ENCODE measurements at places on chromosomes 16 and 17.

DNA sequence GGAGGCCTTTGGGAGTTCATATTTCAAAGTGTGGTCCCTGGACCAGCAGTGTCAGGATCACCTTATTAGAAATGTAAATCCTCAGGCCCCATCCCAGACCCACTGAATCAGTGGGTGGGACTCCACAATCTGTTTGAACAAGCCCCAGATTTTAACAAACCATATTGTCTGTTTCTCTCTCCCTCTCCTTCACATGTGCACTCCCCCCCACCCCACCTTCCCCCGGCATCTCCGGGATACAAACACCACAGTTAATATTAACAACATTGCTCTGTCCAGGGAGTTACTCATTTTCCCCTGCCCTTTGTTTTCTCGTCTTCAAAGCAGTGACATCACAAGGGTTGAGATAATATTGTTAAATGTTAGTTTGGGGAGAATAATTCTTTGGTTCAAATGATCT lies 127.3 kb downstream of the KATNIP start:
- no peak for DNase-seq

DNA sequence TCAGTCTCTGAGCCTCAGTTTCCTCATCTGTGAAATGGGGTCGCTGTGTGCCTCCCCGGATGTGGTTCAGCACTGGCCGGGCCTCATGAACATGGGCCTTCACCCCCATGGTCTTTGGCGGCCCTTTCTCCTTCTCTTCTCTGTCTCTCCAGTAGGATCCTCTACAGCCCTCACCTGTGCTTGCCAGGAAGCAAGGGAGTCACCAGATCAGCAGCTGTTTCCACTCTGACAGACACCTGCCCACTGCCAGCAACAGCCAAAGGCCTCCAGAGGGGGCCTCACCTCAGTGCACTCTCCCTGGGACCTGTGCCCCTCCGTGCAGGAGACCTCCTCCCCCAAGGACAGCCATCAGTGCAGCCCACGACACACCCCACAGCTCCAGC lies 89.4 kb downstream of the C16orf78 start:
- no peak for DNase-seq

DNA sequence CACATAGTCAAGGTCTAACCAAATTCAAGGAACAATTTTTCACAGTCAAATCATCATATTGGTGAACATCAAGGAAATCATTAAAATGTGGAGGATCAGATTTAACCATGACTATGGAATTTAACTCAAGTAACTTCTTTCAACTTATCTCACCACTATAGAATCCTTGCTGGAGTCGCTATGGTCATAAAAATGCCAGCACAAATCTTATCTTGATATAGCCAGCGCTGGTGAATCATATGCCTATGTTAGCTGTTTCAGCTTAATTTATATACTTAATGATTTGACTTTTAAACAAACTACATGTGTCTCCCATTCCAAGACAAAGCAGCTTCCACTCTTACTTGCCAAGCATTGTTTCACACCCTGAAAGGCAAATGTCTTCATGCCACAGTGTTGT lies 416.4 kb downstream of the CDH11 start:
- no peak for DNase-seq

- no peak for DNase-seq
These were observed 40.4 kb downstream of the AATF start for GRCh38 chr17:36989173-36989572.

- no peak for DNase-seq
These were observed 268.0 kb upstream of the IRX3 start for GRCh38 chr16:54554581-54554980.

- no peak for DNase-seq
These were observed 91.8 kb upstream of the TMEM132E start for GRCh38 chr17:34487626-34488025.

DNA sequence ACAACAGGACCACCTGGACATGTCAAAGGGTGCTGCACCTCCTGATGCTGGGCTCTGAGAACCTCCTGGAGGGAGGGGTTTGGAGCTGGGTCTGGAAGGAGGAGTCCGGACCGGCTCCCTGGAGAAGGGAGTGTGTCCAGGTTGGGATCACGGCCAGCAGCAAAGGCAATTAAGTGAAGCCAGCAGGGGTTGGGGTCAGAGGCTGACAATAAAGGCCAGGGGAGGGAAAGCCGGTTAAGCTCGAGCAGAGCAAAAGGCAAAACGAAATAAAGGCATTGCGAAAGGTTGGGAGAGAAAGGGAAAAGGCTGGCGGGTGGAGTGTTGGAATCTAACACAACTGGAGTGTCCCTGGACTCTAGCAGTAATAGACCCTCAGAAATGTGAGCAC lies 992 bp upstream of the CACNG4 start:
- DNase-seq = no peak

- no peak for DNase-seq
These were observed 11.3 kb downstream of the CDK3 start for GRCh38 chr17:76011951-76012350.

DNA sequence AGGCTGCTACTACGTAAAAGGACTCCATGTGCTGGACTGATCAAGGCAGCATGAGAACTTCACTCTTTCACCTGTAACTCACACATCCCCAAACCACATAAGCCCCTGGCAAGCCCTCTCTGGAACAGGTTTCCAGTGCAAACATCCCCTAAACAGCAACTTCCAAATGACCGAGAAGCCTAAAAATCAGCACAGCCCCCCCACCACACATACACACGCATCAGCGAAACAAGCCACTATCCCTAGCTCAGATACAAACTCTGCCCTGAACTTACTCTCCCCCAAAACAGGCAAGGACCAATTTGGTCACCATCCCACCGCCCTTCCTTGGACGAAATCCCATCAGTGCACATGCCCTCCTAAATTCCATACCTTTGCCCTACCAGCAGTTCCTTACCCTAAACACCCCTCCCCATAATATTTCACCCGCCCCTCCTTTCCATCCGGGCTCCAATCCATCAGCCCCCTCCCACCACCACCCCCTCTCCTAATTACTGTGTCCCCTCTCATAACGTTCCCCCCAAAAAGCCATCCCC lies 735 bp downstream of the LSM12 start:
- DNase-seq = no peak

DNA sequence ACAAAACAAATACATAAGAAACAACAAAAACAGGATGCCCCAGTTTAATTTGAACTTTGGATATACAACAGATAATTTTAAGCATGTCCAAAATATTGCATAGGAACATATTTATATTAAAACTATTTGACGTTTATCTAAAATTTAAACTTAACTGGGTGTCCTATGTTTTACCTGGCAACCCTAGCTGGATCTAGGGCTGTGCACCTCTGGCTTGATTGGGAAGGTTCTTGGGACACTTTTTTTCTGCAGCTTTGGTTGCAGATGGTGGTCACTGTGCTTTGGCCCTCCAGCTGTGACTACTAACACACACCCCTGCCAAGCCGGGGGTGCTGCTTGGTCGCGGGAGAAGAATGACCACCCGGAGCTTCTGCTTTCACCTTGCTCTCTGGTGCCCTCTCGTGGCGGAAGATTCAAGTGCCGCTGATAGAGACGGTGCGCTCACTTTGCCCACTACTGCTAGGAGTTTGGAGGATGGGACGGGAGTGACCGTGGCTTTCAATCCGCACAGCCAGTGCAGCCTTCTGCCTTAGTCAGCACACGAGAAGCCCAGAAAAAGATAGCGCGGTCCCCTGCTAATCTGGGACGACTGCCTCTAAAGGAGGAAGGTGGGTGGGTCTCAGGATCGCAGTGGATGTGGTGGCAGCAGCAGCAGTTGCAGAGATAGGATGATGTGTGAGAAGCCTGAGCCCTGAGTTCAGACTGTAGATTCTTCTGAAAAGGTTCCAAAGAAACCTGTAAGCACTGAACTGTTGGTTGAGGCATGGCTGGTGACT lies 6.7 kb downstream of the SPACA3 start:
- peak; percentile 40 for DNase-seq

GRCh38 chr16:51458356-51459140 lies 307.5 kb upstream of the SALL1 start:
- no peak for DNase-seq

- no peak for DNase-seq
These were observed 76.3 kb upstream of the KIFC3 start for GRCh38 chr16:57878586-57878985.

GRCh38 chr17:79930877-79931816 lies 91.9 kb upstream of the CBX4 start:
- DNase-seq = no peak

DNA sequence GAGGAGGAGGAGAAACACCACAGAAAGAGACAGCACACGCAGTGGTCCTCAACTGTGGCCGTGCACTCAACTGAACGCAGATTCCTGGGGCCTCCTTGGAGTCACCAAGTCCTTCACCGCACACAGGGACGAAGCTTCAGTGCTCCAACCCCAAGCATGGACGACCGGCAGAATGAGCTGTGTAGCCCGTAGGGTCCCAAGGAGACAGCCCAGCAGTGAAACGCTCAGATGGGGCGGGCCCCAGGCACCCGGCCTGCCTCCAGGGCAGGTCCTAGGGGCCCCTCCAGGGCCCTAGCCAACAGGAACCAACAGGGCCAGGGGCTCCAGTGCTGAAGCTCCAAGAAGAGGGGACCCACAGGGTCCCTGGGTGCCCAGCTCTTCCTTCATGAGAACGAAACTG lies 13.2 kb downstream of the RAB40B start:
- DNase-seq = no peak

- no peak for DNase-seq
These were observed 38.7 kb downstream of the ABCC6 start for GRCh38 chr16:16184594-16184993.

GRCh38 chr17:58722696-58723095 lies 30.3 kb downstream of the RAD51C start:
- DNase-seq = no peak

DNA sequence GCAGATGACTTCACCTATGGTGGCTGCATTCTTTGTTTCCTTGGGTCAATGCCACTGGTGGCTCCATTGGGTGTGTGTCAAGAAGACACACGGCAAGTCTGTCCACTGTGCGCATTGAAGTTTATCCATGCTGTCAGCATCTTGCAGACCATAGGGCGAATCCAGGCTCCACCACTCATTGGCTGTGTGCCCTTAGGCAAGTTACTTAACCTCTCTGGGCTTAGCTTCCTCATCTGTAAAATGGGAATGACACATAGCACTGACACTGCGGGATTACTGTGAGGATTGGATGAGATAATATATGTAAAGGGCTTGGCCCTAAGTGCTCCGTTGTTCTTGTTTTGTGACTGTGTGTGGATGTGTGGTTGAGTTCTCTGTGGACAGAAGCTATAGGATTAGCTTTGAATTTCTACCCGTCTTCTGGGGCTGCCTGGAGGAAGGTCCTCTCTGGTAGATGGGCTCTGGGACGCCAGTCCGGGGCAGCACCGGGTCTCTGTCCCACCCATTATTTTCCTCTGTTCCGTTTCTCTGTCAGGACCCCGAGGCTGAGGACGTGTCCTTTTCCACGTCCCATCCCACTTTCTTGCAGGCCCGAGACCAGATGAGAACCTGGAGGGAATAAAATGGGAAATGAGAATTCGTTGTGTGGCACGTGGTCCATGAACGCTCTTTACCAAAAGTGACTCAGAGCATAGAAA lies 178.4 kb downstream of the IRF8 start:
- no peak for DNase-seq

GRCh38 chr16:46996952-46997458 lies 23.5 kb upstream of the DNAJA2 start:
- DNase-seq = no peak

DNA sequence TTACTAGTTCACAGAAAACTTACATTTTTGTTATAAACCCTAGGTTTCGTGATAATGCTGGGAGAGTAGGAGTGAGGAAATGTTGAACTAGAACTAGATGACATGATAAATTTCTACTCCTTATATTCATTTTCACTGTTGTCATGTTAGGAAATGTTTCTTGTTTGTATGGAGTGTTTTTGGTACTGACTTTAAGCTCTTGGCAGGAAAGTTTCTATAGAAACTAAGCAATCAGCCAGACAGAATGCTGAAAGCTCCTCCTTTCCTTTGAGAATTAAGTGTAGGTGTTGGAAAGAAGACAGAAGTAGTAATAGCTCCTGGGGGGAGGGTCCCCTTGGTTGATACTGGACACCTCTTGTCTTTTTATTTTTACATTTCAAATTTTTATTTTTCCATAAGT lies 309.8 kb downstream of the MAP2K4 start:
- no peak for DNase-seq

DNA sequence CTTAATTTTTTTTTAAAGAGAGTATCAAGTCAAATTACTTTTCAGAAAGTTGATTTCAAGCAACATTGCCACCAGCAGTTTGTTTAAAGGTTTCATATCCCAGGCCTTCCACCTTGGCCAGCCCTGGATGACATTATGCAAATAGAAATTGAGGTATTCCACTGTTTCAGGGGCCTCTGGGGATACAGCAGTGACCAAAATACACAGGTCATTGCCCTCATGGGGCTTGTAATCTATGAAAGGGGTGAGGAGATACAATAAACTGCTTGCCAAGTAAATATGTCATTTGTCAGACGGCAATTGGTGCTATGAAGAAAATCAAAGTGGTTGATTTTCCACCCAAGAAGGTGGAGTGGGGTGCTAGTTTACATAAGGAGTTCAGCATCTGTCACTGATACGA lies 37.8 kb upstream of the TMC5 start:
- no peak for DNase-seq

DNA sequence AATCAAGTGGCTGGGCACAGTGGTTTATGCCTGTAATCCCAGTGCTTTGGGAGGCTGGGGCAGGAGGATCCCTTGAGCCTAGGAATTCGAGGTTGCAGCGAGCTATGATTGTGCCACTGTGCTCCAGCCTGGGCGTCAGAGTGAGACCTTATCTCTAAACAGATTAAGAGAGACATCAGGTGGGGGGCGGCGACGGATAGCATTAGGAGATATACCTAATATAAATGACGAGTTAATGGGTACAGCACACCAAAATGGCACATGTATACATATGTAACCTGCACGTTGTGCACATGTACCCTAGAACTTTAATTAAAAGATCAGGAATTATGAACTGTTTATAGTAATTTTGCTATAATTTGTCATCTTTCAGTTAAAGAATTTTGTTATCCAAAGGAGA lies 10.3 kb downstream of the RAD51C start:
- no peak for DNase-seq

- no peak for DNase-seq
These were observed 19.5 kb downstream of the C16orf90 start for GRCh38 chr16:3475604-3476375.

GRCh38 chr16:1067629-1068028 lies 4.9 kb upstream of the SSTR5 start:
- DNase-seq = no peak

- DNase-seq = no peak
These were observed 1.1 kb upstream of the WBP2 start for GRCh38 chr17:75856062-75856756.

GRCh38 chr16:1375741-1376410 lies 24.1 kb downstream of the GNPTG start:
- DNase-seq = no peak

GRCh38 chr16:4667203-4667963 lies 26.0 kb upstream of the NUDT16L1 start:
- no peak for DNase-seq

- DNase-seq = no peak
These were observed 391.4 kb upstream of the MAF start for GRCh38 chr16:79991969-79992368.

DNA sequence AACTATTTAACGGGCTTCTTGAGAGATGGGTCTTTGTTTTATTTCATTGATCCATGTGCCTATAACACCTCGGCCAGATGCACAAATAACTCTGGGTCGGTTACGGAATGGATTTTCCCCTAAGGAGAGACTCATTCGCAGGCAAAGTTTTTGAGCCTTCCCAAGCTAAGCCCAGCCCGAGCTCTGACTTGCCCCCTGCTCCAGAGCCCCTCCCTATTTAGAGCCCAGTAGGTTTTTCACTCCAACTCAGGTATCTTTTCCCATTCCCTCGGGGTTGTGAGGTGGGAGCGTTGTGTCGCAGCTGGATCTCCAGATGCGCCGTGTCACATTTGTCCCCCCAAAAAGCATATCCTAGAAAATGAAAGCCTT lies 812 bp upstream of the MYOCD start:
- no peak for DNase-seq

GRCh38 chr17:50209472-50210239 lies 8.2 kb upstream of the COL1A1 start:
- peak; percentile 83 for DNase-seq

Measured in thoracic aorta (tissue), 2 donors.